ENCODE measurements at places on chromosomes 12 and 14.

- DNase-seq, result no peak
Observed at GRCh38 chr14:46472261-46472660, 179.3 kb downstream of the RPL10L start.

DNA sequence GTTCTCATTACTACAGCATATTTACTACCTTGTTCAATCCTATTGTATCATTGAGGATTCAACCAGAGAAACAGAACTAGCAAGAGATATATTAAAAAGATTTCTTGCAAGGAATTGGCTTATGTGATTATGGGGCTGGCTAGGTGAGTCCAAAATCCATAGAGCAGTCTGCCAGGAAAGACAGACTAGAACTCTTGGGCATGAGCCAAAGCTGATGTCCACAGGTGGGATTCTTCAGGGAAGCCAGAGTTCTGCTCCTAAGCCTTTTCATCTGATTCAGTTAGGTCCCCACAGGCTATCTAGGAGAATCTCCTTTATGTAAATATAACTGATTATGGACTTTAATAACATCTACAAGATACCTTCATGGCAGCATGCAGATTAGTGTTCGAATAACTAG, 26.0 kb downstream of the PELI2 start:
- DNase-seq, result no peak

- no peak for DNase-seq
Observed at GRCh38 chr12:7751394-7751793, 4.2 kb upstream of the CLEC4C start.

GRCh38 chr14:69530095-69530494, 44.6 kb downstream of the CCDC177 start:
- no peak for DNase-seq
